ENCODE measurements at places on chromosomes 12 and 14. TPM values are rescaled to one million over a fixed set of nuclear protein-coding genes. Genes with fewer than 3 reads are reported as not detected.
A peak's percentile ranks its signal among the peaks of the same experiment; 100 is the strongest.

The GALNT6 gene
- 12.0 TPM for total RNA-seq

DNA sequence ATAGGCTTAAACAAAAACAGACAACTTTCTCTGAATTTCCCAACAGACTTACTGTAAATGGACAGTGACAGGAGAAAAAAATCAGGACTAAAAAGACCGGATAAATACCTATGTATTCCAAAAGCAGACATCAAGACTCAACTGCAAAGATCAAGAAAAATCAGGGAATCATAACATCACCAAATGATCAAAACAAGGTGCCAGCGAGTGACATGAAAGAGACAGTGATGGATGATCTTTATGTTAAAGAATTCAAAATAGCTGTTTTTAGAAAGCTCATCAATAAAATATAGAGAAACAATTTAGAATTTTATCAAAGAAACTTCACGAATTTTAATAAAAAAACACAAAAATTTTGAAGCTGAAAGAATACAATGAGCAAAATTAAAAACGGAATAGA lies 952.5 kb upstream of the ATXN7L3B start:
- H3K4me3 ChIP-seq = no peak overlapping the region
- no peak for DNase-seq
- no peaks in the 10 kb centered on the region for H3K27me3 ChIP-seq
- no peak overlapping the region for H3K27ac ChIP-seq
- no peaks in the 10 kb centered on the region for H3K36me3 ChIP-seq

GRCh38 chr12:14982991-14983390 lies 10.1 kb downstream of the PDE6H start:
- H3K4me3 ChIP-seq = no peak overlapping the region
- no peaks in the 10 kb centered on the region for H3K27me3 ChIP-seq
- no peak for DNase-seq
- peak overlapping the region; percentile 65 for H3K27ac ChIP-seq

The KRT83 gene
- not detected for total RNA-seq

- H3K27ac ChIP-seq = no peak within 1 kb of the TSS
- peaks cover 17% of the 10 kb centered on the region for H3K4me1 ChIP-seq
- H3K27me3 ChIP-seq = no peaks in the 10 kb centered on the region
- DNase-seq = peak; percentile 71
Observed at GRCh38 chr14:67411820-67412421, at the start of gene PLEK2. PLEK2 (minus strand) TSS chr14:67412165; CDS start chr14:67412059, 106 bp downstream.

The ETNK1 gene
- total RNA-seq = 38.6 TPM

DNA sequence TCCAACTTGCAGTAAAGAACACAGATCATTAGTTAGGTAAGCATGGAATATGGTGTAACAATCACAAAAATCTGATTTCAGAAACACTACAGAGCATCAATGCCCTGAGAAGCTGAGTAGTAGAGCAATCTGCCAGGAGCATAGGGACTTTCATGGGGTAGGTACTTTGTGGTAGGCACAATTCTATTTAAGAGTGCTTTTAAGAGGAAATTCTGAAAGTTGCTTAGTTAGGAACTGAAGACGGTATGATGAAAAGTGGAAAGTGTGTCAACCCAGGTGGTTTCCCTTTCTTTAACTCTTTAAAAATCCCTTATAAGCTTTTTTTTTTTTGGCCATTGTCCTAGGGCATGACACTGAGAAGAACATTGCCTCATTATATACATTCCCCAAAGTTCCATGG lies 535.7 kb upstream of the FBXO33 start:
- H3K4me3 ChIP-seq = no peak overlapping the region
- H3K4me1 ChIP-seq = no peaks in the 10 kb centered on the region
- no peak for DNase-seq
- H3K36me3 ChIP-seq = no peaks in the 10 kb centered on the region

The NTF3 gene
- total RNA-seq = not detected

The MAP3K9 gene
- 6.1 TPM for total RNA-seq

DNA sequence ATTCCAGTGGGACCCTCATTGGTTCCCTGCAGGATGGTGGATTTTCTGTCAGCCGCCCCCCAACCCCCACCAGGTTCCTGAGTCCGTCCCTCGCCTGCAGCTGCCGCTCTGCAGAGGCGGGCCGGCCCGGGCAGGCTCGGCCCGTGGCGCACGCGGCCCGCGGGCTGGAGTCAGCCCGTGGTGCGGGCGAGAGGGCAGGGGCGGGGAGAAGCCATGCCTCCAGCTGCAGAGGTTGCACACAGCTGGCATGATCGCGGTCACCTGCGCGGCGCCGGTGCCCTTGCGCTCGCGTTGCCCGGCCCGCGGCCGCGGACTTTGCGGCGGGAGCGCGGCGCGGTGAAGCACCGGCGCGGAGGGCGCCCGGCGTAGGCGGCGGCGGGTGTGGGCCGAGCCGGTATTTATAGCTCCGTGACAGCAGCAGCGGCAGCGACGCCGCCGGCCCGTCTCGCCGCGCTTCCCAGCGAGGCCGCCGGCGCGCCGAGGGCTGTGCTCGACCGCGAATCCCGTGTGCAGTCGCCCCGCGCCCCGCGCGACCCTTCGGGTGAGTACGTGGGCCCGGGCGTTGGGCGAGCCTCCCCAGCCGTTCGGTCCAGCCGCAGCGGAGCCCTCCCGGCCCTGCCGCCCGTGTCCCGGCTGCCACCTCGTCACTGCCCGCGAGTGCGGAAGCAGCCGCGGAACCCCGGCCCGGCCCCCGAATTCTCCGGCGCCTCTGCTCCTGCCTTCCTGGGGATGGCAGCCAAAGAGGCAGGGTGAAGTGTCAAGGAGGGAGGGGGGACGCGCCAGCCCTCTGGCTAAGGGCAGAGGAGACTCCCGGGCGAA lies at the start of gene TMEM117:
Gene TMEM117 (plus strand): TSS at position 426 of the 819 bp plus-strand sequence.
- no peaks in the 10 kb centered on the region for H3K27me3 ChIP-seq
- peaks cover 45% of the 10 kb centered on the region for H3K4me1 ChIP-seq
- DNase-seq = peak; percentile 69
- H3K4me3 ChIP-seq = peak within 1 kb of the TSS; percentile 80

GRCh38 chr12:2801044-2801783 lies 6.4 kb downstream of the FKBP4 start:
- peaks cover 21% of the 10 kb centered on the region for H3K4me1 ChIP-seq
- no peaks in the 10 kb centered on the region for H3K27me3 ChIP-seq
- no peak for DNase-seq

DNA sequence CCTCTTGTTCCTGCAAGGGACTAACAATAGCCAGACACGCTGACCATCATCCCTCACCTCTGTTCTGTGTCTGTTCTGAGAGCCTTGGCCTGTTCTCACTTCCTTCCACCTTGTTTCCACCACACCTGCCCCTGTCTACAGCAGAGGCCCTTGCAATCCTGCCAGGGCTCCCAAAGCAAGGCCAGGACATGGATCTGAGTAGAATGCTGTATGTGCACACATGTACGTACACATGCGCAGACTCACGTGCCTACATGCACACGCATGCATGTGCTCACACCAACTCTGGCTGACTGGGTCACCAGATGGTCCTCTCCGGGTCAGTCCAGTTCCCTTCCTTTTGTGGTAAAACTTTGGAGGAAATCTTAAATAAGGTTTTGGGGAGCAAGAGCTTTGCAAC lies 133.0 kb upstream of the C14orf180 start:
- DNase-seq = no peak
- H3K27ac ChIP-seq = no peak overlapping the region
- H3K27me3 ChIP-seq = peaks cover 14% of the 10 kb centered on the region
- no peaks in the 10 kb centered on the region for H3K4me1 ChIP-seq
- peaks cover 7% of the 10 kb centered on the region for H3K36me3 ChIP-seq

The RASSF8 gene
- 1.2 TPM for total RNA-seq

- H3K27ac ChIP-seq = no peak overlapping the region
- DNase-seq = no peak
Observed at GRCh38 chr12:56374726-56375597, 12.3 kb upstream of the APOF start.

DNA sequence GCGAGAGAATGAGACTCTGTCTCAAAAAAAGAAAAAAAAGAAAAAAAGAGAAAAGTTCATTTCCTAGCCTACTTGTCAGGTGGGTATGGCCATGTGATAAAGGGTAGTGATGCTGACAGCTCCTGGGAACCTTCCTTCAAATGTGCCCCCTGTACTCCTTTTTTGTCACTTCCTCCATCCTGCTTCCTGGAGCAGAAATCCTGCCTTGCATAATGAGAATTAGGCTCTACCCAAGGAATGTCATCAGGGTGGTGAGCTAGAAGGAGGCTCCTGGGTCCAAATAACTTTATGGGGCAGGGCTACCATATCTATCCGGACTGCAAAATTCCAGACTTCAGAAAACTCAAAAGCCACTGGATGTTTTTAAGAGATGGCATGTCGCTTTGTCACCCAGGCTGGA lies 27.8 kb upstream of the FBXO34 start:
- no peak overlapping the region for H3K4me3 ChIP-seq
- H3K36me3 ChIP-seq = no peaks in the 10 kb centered on the region
- H3K4me1 ChIP-seq = no peaks in the 10 kb centered on the region
- H3K27me3 ChIP-seq = peaks cover 8% of the 10 kb centered on the region
- no peak overlapping the region for H3K27ac ChIP-seq
- DNase-seq = no peak

The SGPP1 gene
- 8.6 TPM for total RNA-seq

DNA sequence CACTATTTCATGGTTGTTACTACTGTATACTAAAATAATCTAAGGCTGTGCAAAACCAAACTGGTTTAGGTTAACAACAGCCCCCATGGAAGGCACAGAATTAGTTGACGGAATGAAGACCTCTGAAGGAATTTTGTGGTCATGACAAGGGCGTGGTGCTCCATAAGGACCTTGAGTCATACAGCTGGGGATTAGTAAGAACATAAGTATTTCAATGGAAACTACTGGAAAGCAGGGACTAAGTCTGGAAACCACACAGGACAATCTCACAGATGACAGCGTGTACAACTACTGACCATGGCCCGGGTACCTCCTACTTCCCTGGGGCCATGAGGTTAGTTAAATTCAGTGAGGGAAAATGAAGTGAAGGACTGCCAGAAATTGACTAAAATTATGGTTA lies 98.5 kb upstream of the PLEKHA5 start:
- no peaks in the 10 kb centered on the region for H3K27me3 ChIP-seq
- H3K36me3 ChIP-seq = no peaks in the 10 kb centered on the region
- no peak overlapping the region for H3K27ac ChIP-seq

The IFI27L2 gene
- total RNA-seq = 57.3 TPM

- peaks cover 2% of the 10 kb centered on the region for H3K36me3 ChIP-seq
- H3K27ac ChIP-seq = no peak overlapping the region
- no peak for DNase-seq
- no peak overlapping the region for H3K4me3 ChIP-seq
- H3K27me3 ChIP-seq = peaks cover 7% of the 10 kb centered on the region
- H3K4me1 ChIP-seq = peaks cover 16% of the 10 kb centered on the region
Observed at GRCh38 chr12:101570047-101570446, 24.7 kb upstream of the MYBPC1 start.

The SLC6A13 gene
- total RNA-seq = 0.16 TPM

DNA sequence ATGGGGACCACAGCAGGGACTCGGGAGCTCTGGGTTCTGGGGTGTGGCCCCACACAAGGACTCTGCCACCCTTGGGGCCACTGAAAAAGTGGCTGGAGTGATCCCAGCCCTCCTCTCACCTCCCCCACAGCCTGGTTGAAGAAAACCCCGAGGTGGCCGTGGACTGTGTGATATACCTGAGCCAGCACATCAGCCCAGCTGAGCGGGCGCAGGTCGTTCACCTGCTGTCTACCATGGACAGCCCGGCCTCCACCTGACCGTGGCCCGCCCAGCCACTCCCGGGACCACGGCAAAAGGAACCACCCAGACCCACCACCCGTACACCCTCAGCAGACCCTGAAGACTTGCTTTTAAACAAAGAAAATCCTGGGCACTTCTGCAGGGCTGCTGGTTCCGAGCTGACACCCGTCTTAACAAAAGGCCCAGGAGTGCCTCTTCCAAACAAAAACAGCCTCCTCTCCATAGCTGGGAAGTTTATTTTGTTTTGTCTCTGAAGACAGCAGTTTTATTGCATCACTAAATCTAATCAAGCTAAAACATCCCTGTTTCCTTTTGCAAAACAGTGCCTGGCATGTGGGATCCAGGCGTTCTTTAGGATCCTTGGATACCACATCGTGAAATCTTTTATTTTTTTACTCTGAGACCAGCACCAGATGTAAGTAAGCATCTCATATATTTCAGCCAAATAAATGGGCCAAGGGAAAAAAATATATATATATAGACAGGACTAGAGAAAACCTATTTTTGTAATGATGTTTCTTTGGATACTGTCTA lies 42.8 kb downstream of the FOXN4 start:
- no peak overlapping the region for H3K4me3 ChIP-seq
- H3K4me1 ChIP-seq = no peaks in the 10 kb centered on the region
- no peaks in the 10 kb centered on the region for H3K27me3 ChIP-seq
- H3K27ac ChIP-seq = no peak overlapping the region

- no peaks in the 10 kb centered on the region for H3K4me1 ChIP-seq
- no peak overlapping the region for H3K27ac ChIP-seq
- H3K27me3 ChIP-seq = peaks cover 6% of the 10 kb centered on the region
- no peak overlapping the region for H3K4me3 ChIP-seq
- H3K36me3 ChIP-seq = no peaks in the 10 kb centered on the region
- DNase-seq = no peak
Observed at GRCh38 chr14:51552275-51552674, 99.4 kb upstream of the FRMD6 start.

GRCh38 chr12:29640589-29641345 lies 143.0 kb downstream of the TMTC1 start:
- H3K36me3 ChIP-seq = no peaks in the 10 kb centered on the region
- DNase-seq = no peak
- peaks cover 3% of the 10 kb centered on the region for H3K27me3 ChIP-seq
- no peak overlapping the region for H3K27ac ChIP-seq

The SLC39A9 gene
- total RNA-seq = 42.6 TPM

DNA sequence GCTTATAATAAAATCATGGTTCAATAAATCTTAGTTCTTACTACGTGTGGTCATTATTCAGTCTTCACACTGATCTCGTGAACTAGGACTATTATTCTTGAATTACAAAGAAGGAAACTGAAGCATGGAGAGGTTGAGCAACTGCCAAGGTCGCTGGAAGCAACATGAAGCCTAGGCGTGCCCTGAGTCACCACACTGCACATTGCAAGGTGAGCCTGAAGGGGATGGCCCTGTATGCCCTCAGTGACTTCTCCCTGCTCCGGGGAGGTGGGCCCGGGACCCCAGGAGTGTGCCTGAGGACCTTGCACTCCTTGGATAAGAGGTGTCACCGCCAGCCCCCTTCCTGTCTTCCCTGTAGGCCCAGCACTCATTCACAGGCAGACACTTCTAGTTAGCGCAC lies 161.6 kb downstream of the CACNA1C start:
- H3K27ac ChIP-seq = no peak overlapping the region
- H3K36me3 ChIP-seq = no peaks in the 10 kb centered on the region
- no peaks in the 10 kb centered on the region for H3K27me3 ChIP-seq
- no peaks in the 10 kb centered on the region for H3K4me1 ChIP-seq
- H3K4me3 ChIP-seq = no peak overlapping the region

DNA sequence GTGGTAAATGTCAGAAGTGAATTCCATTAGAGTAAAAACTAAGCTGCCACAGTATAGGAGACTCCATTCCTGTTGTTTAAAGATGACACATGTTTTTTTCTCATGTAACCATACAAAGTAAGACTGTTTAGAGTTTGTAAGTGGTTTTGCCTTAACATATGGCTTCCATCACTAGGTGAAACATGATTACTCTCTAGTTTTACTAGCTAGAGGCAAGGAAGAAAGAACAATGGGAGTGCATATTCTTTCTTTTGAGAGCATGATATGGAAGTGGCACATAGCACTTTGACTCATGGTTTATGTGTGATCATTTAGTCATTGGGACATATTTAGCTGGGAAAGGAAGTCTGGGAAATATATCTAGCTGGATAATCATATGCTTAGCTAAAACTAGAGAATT lies 7.7 kb downstream of the ATF7IP start:
- no peaks in the 10 kb centered on the region for H3K27me3 ChIP-seq
- H3K4me3 ChIP-seq = peak overlapping the region; percentile 24
- peaks cover 32% of the 10 kb centered on the region for H3K36me3 ChIP-seq
- peak overlapping the region; percentile 87 for H3K27ac ChIP-seq
- no peak for DNase-seq

- DNase-seq = no peak
- no peak overlapping the region for H3K4me3 ChIP-seq
- H3K4me1 ChIP-seq = peaks cover 12% of the 10 kb centered on the region
Observed at GRCh38 chr12:48336564-48336963, 14.2 kb downstream of the ZNF641 start.

Measured in activated CD4-positive, alpha-beta T cell treated with anti-CD3 and anti-CD28 coated beads for 36 hours (primary cell).